Peyer's patch (tissue), 4 donors: ENCODE measurements at places on chromosomes 16 and 17. TPM values are rescaled to one million over a fixed set of nuclear protein-coding genes. Genes with fewer than 3 reads are reported as not detected.

DNA sequence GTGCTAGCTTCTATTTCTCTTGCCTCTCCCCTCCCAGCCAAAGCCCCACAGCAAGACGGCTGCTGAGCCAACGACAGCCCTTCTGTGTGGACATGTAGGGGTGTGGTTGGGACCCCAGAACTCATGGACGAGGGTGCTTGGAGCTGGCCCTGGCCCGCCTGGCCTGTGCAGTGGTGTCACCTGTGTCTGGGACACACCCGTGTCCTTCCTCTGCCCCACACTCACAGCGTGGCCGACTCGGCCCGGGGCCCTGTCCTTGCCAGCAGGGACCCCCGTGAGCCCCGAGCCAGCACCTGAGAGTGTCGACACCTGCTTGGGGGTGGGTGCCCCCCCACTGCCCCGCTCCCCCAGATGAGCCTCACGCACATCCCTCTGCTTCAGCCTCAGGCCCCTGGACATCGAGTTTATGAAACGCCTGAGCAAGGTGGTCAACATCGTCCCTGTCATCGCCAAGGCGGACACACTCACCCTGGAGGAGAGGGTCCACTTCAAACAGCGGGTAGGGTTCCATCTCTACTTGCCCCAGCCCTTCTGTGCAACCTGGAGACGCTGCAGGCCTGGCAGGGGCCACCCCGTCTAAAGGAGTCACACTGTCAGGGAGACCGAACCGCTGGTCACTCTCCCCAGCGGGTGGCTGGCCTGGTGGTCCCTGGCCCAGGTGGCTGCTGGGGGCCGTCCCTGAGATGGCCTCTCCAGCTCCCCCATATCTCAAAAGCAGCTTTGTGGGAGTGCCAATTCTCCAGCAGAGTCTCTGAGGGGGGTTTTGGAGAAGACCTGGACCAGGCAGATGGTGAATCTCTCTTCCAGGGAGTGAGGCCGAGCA lies 349.8 kb downstream of the SEC14L1 start:
- DNase-seq, result peak; percentile 45

DNA sequence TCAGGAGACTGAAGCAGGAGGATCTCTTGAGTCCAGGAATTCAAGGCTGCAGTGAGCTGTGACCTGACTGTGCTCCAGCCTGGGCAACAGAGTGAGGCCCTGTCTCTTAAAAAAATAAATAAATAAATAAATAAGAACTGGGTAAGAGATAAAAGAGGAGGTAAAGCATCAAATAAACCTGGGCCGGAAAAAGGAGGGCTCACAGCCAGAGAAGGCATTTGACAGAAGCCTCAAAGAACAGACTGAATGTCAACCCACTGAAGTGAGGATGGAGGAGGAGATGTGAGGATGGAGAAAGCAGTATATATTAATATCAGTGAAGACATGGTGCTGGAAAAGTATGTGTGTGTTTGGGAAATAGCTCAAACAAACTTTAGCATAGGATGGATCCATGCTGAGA lies 6.1 kb downstream of the NOG start:
- no peak for DNase-seq

DNA sequence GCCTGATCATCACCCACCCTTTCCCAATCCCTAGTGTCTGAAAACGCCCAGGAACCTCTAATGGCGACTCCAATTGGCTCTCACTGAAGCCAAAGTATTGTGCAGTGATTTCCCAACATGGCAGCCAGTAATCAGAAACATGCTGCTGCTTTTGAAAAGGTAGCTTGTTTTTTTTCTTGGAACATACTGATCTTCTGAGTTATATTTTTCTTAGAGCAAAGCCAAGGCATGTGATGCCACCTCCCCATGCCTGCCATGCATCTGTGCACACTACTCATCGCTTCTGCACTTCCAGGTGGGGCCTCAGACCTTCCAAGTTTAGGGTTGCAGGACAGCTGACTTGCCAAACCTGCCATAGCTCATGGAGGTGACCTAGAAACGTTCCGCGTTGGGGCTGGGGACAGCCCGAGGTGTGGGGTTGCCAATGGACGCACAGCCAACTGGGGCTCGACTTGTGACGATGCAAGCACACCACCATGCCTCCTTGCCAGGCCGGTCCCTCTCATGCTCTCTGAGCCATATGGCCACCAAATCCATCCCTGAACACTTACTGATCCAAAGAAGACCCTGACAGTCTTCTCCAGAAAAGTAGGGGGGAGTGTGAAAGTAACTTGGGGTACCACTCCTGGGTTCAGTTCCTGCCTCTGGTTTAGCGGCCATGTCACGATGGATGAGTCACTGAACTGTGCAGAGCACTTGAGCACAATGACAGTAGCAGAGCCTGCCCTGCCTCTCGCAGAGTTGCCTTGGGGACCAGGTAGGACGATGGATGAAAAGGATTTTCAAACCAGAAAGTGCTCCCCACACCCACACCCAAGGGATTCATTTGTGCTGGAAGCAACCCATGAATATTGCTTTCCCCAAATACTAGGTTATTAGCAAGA lies 155.7 kb downstream of the CCDC182 start:
- no peak for DNase-seq

Gene AATK
- 23.9 TPM for total RNA-seq

DNA sequence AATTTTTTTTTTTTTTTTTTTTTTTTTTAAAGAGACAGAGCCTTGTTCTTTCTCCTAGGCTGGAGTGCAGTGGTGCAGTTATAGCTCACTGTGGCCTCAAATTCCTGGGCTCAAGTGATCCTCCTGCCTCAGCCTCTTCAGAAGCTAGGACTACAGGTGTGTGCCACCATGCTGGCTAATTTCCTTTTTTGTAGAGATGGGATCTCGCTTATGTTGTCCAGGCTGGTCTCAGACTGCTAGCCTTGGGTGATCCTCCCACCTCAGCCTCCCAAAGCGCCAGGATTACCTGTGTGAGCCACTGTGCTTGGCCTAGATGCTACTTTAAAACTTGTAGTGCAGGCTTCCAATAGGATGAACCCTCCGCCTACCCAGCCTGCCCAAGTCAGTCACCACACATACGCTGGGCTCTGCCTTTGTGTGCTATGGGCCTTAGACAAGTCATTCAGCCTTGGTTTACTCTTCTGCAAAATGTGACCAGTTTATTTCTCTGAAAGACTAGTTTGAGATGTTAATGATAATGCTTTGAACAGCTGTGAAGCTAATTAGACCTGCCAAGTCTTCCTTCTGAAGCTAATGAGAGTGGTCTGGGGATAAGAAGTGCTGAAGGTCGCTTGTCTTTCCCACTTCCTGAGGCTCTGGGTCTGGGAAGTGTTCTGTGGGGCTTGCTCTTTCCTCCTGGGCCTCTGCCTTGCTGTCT lies 5.2 kb downstream of the GPT2 start:
- DNase-seq, result no peak

Gene ABCA3
- 3.4 TPM for total RNA-seq
